Activated CD4-positive, CD25-positive, alpha-beta regulatory T cell (primary cell): ENCODE measurements at places on chromosomes 12 and 14.

DNA sequence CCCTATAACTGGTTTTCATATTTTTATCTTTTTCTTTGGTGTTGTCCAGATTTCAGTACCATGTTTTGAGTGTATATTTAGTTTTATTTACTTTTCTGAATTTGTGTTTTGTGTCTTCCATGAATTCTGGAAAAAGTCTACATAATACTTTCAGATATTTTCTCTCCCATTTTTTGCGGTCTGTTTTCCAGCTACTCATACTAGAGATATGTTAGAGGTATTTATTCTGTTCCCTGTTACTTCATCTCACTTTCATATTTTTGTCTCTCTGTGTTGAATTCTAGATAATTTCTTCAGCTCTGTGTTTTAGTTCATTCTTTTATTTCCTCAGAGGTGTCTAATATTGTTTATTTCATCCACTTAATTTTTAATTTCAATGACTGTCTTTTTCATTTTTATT is 74.2 kb downstream of the IFT81 start:
- DNase-seq: no peak

DNA sequence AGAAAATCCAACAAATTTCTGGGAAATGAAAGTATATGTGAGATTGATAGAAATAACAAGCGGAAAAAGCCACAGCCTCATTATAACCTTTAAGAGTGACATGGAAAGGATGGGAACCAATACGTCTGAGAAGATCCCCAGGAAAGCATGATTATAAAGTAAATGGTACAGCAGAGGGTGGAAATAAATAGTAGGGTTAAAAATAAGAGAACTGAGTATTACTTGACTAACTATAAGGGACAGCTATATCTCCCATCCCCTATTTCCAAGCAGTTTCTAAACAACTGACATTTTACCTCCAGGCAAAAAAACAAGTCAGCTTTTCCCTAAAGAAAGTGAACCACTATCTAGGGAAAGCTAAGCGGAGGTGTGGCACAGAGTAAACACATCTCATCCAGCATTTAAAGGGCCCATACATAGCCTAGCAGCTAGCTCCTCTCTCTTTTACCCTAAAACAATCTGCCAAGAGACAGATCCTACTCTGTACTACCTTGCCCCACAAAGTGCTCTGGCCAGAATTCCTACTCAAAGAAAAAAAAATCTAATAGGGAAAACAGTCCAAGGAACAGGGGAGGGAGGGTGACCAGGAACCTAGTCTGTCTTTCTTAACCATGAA is 11.2 kb downstream of the OSBPL8 start:
- no peak for DNase-seq

- no peak for DNase-seq
Observed at GRCh38 chr12:67773896-67774295, 125.4 kb downstream of the DYRK2 start.

DNA sequence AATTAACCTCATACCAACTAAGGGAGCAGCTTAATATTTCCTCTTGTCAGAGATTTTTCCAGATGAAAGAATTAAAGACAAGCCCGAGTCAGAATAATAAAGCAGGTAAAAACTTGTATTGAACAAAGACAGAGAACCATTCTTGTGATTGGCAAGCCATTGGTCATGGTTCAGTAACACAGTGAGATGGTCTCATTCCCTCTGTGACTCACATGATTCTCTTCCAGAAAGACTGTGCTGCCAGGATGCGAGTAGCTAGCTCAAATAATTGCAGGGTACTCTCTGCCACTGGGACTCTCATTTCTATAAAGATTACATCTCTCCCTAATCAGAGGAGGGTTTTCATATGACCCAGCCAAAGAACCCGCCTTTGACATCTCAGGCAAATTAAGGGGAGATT is 179.4 kb downstream of the PHLDA1 start:
- DNase-seq: no peak

GRCh38 chr12:103085541-103085940 is 128.1 kb downstream of the ASCL1 start:
- no peak for DNase-seq

- no peak for DNase-seq
Observed at GRCh38 chr12:2637371-2637770, 157.4 kb upstream of the FKBP4 start.

- no peak for DNase-seq
Observed at GRCh38 chr14:92549859-92550230, 36.3 kb downstream of the RIN3 start.

GRCh38 chr14:52844262-52845060 is 53.1 kb upstream of the GNPNAT1 start:
- DNase-seq: no peak

- DNase-seq: no peak
Observed at GRCh38 chr12:98678946-98679610, 34.0 kb downstream of the APAF1 start.

- DNase-seq: no peak
Observed at GRCh38 chr12:27922531-27923139, 49.9 kb downstream of the PTHLH start.

- DNase-seq: no peak
Observed at GRCh38 chr12:111519083-111519482, 80.0 kb downstream of the ATXN2 start.

- no peak for DNase-seq
Observed at GRCh38 chr14:96138241-96138640, 66.4 kb upstream of the BDKRB2 start.

DNA sequence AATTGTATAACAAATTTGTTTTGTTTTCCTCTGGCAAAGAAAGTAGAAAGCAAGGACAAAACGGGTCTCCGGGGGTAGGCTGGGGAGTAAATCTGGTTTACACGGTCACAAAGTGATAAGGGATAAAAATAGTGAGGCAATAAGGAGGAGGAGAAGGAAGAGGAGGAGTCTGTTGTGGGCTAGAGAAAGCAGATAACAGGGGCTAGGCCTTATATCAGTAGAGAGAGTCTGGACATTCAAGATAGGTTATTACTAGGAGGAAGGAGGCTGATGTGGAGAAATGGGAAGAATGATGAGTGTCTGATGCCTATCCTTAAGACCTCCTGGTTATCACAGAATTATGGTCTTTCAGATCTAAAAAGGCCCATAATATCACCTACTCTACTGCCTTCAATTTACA is 83.2 kb upstream of the SSTR1 start:
- DNase-seq: no peak

DNA sequence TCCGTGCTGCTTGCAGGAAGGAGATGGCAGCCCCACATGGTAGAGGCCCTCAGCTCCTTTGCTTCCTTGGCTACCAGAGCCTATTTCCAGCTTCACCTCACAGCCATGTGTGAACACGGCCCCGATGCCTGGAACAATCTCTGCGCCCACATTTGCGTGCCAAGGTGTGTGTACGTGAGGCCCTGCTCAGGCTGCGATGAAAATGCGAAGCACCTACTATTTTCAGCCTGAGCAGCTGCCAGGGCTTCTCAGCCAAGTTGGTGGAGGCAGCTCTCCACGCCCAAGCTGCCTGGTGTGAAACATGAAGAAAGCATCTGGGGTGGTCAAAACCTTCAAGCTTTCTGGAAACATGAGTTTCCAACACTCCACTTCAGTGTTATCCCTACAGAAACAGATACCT is 177.8 kb upstream of the EGLN3 start:
- DNase-seq: no peak

DNA sequence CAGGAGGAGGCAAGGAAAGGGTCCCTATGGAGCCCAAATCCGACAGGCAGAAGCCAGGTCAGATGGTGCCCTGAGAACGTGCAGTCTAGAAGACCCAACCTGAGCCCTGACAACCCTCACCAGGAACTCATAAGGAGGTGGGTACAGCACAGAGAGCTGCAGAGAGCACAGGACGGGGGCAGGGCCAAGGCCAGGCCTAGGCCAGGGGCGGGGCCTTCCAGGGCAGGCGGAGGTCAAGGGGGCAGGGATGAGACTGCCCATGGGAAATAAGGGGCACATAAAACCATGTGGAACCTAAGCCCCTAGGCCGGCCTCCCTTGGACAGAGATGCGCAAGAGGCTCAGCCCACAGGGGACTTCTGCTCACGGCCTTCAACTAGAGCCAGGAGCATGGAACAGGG is 45.1 kb downstream of the SSH1 start:
- DNase-seq: no peak

GRCh38 chr12:114163771-114164170 is 197.6 kb upstream of the RBM19 start:
- DNase-seq: no peak

DNA sequence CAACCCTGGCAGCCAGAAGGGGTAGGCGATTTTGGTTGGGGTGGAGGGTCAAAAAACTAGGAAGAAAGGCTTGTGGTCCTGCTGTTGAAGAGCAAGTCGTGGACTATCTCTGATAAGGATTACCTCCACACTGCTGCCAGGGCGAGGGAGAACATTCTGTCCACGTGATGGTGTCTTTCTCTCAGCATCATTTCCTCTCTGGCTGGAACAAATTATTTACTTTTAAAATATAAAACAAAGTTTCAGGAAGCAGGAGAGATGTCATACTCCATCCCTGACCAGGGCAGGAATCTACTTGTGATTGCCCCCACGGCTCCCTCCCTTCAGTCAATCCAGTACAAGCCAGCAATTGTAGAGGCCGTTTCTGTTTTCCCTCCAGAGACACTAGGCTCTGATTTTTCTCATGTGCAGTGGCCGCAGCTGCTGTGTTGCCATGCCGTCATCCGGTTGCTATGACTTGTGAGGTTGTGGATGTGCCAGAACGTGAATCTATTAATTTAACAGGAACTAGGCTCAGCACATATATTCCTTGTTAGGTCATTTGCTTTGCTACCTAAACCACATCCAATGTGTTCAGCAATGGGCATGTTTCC is 61.5 kb upstream of the PTGR2 start:
- no peak for DNase-seq

DNA sequence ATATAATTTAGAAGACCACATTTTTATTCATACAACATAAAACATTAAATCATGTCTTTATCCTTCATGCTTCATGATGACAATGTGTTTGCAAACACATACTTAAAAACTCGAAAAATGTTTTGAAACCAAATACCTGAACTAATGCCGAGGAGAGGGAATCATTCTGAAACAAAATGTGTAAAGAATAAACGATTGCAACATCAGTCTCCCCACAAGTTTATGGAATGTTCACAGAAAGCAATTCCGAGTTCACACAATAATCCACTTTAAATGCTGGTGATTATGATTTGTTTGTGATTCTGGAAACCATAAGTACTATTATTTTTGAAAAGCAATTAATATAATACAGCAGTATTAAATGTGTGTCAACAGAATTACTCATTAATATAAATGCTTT is 84.5 kb upstream of the PDZRN4 start:
- no peak for DNase-seq

- DNase-seq: no peak
Observed at GRCh38 chr14:101878211-101878821, 86.1 kb upstream of the DYNC1H1 start.

- DNase-seq: no peak
Observed at GRCh38 chr12:116524964-116525379, 34.2 kb upstream of the MAP1LC3B2 start.

DNA sequence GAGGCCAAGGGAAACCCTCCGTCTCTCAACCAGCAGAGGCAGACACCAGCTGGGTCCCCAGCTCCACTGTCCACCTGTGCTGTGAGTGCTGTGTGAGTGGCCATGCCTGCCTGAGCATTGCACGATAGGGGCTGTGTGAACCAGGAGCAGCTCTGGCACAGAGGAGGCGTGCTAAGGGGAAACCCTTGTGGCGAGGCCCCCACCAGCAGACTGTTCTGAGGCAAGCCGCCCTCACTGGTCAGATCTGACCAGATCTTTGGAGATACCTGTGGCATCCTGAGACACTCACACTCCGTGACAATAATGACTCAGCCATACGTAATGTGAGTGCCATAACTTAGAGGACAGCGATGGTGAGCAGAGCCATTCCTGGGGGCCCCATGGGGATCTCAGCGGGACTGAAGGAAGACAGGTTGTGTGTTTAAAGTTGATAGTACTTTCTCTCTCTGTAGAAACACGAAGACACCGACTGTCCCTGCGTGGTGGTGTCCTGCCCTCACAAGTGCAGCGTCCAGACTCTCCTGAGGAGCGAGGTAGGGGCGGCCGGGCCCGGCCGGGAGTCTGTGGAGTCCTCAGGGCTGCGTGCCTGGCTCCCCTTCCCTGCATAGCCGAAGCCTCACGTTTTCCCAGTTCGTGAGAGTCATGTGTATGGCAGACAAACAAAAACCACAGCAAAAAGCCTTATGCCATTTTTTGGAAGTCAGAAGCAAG is 36.6 kb upstream of the AMN start:
- DNase-seq: no peak

DNA sequence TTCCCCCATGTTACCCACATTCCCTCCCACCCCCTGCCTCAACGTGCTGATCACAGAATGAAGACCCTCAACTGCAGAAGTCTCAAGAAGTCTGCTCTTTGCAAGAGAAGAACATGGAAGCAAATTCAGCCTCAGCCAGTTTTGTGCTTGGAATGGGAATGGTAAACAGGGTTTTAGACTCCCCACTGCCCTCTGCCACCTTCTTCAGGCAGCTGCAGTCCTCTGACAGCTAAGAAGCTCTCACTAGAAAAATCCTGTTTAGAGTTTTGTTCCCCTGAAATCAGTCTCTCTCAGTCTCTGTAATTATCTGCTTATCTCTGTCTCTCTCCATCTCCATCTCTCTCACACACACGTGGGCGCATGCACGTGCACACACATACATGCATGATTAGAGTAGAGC is 85.4 kb downstream of the CRACR2A start:
- no peak for DNase-seq

DNA sequence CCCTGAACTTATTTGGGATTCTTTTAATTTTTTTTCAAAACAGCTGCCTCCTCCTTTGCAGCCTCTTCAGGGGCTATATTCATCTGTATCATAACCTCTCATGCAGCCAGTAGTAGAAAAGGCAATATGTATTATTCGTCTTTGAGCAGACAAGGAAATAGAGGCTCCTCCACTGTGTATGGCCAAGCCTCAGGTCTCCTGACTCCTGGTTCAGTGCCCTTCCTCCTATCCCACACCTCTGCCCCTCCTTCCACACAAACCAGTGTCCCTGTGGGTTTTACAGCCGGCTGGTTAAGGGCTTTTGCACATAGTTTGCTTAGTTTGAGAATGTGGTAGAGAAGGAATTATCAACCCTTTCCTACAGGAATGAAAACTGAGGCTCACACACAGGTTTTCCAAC is 8.8 kb upstream of the ACVRL1 start:
- no peak for DNase-seq

DNA sequence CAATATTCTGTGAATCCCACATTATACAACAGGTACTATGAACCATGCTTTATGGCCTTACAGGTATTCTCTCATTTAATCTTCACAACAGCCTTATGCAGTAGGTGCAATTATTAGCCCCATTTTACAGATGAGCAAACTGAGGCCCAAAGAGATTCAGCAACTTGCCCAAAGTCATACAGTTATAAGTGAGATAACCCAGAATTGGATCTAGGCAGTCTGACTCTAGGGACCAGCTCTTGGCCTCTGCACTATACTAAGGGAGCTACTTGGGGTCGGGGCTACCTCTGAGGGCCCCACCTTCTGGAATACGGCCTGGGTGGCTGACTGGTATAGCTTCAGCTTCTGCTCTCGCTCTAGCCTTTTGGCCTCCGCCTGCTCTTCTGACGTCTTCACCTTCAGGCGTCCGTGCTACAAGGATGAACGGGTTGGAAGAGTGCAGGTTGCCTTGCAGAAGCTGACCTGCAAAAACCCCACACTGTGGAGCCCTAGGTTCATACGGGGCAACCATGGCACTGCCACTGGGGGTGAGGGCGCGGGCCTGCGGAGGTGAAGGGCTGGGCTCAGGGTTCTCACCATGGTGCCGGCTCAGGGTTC is 762 bp downstream of the RABGGTA start:
- no peak for DNase-seq
